ENCODE measurements at places on chromosomes 1 and 21.

DNA sequence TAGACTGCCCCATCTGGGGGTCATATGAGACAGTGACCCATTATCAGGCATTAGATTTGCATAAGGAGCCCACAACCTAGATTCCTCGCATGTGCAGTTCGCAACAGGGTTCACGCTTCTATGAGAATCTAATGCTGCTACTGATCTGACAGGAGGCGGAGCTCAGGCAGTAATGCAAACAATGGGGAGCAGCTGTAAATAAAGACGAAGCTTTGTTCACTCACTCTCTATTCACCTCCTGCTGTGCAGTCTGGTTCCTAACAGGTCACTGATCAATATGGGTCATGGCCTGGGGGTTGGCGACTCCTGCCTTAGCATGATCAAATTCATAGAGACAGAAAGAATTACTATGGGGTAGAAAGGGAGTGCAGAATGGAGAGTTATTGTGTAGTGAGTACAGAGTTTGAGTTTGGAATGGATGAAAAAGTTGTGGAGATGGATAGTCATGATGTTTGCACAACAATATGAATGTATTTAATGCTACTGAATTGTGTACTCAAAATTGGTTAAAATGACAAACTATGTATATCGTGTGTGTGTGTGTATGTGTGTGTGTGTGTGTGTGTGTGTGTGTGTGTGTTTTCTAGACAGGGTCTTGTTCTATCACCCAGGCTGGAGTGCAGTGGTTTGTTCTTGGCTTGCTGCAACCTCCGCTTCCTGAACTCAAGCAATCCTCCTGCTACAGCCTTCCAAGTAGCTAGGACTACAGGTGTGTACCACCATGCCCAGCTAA is 42.2 kb downstream of the BTF3L4 start:
- DNase-seq: peak; percentile 18

GRCh38 chr1:248884632-248885295 is 21.3 kb upstream of the PGBD2 start:
- DNase-seq: peak; percentile 50

DNA sequence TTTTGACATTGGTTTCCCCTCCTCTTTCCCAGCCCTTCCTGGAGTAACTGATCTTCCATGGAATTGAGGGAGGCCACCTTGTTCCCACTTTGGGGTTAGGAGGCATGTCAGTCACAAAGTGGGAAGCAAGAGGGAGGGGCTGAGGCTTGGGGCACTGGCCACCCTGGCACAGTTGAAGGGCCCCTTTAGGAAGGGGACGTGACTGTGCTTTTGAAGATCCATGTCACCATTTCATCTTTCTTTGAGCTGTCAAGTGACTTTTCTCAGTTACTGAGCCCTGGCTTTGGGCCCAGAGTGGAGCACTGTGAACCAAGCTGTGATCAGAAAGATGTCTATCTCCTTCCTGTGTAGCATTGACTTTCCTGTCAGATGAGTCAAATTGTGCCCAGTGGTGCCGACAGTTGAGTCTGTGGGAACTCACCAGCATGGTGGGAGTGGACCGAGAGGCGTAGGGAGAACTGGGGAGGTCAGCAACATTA is 38.5 kb upstream of the TDRD10 start:
- no peak for DNase-seq

DNA sequence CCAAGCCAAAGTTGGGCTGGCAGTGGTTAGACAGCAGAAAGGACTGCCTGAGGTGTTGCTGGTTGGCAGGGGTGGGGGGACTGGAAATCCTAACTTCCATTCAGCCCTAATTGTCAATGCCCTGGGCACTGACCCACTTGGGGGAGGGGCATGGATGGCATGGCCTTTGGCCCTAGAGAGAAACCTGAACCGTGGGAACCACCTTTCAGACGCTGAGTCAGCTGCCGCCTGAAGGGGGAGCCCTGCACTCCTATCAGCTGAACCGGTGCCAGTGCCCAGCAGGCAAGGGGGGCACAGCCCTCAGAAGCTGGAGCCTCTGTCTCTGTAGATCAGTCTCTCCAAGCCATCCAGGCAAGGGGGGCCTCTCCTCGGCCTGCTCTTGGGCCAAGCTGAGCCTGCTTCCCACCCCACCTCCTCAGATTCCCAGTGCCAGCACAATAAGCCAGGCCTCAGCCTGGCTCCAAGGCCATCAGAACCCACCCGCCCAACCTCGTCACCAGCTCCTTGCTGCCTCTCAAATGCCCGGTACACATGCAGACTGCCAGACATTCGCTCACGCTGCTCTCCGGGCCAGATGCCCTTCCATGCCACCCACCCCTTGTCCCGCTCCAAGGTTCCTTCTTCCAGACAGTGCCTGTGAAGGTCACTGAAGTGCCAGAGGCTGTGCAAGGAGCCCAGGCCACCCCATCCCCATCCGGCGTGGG is 11.6 kb downstream of the TINAGL1 start:
- peak; percentile 94 for DNase-seq

GRCh38 chr1:59733443-59734141 is 81.2 kb upstream of the HOOK1 start:
- DNase-seq: no peak

DNA sequence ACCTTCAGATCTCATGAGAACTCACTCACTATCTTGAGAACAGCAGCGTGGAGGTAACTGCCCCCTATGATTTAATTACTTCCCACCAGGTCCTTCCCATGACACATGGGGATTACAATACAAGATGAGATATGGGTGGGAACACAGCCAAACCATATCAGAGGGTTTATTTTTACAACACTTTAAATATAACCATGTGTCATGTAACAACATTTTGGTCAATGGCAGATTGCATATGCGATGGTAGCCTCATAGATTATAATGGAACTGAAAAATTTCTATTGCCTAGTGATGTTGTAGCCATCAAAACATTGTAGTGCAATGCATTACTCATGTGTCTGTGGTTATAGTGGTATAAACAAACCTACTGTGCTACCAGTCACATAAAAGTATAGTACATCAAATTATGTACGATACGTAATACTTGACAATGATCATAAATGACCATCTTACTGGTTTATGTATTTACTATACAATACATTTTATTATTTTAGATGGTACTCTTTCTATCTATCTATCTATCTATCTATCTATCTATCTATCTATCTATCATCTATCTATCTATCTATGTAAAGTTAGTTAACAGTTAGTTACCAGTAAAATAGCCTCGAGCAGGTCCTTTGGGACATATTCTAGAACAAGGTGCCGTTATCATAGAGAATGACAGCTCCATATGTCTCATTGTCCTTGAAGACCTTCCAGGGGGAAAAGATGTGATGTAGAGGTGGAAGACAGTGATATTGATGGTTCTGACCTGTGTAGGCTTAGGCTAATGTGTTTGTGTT is 12.6 kb upstream of the S100B start:
- no peak for DNase-seq

Data from GM23338 (cell line).